ENCODE measurements at places on chromosomes 1 and 21. TPM values are rescaled to one million over a fixed set of nuclear protein-coding genes. Genes with fewer than 3 reads are reported as not detected.

FAM89A gene
- total RNA-seq, result 17.4 TPM

GRCh38 chr1:29893806-29894205, 657.5 kb downstream of the PTPRU start:
- no peak for DNase-seq

KIF21B gene
- 2.9 TPM for total RNA-seq

DCST1 gene
- not detected for total RNA-seq

DNA sequence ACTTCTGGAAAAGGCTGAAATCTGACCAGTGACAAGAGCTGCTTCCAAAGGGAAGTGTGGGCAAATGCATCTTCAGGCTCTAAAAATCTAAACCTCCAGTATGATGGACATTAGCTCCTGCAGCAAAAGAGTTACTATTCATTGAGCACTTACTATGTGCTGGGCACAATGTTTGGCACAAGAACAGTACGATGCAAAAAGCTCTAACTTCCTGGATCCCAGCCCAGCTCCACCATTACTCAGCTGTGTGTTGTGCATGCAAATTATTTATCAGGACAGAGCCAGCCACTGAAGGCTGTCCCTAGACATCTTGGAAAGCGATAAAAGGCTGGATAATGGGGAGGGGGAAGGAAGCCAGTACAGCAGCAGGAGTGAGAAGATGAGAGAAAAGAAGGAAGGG, 143.5 kb downstream of the ELAVL4 start:
- no peak for DNase-seq

GRCh38 chr1:61156576-61157467, 74.5 kb downstream of the NFIA start:
- DNase-seq, result no peak

SLC9C2 gene
- not detected for total RNA-seq

DNA sequence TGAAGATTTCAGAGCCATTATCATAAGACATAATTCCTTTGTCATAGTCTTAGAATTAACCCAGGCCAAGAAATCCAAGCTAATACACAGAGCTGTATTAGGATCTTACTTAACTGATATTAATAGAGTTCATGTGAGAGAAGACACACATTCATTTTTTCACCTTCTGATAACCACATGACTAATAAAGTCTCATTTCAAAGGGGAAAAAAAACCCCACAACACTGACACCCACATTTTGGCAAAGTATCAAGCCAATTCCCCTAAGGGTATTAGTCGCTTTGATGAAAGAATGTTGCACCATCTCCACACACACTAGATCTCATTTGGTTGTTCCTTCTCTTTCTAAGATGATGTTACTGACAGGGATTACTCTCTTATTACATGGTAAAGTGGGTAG, 344.4 kb upstream of the ESRRG start:
- no peak for DNase-seq

CD5L gene
- not detected for total RNA-seq

C1orf105 gene
- total RNA-seq, result not detected

DIRAS3 gene
- 5.4 TPM for total RNA-seq

GRCh38 chr1:22722901-22723550, 12.4 kb downstream of the EPHB2 start:
- DNase-seq, result no peak

DNA sequence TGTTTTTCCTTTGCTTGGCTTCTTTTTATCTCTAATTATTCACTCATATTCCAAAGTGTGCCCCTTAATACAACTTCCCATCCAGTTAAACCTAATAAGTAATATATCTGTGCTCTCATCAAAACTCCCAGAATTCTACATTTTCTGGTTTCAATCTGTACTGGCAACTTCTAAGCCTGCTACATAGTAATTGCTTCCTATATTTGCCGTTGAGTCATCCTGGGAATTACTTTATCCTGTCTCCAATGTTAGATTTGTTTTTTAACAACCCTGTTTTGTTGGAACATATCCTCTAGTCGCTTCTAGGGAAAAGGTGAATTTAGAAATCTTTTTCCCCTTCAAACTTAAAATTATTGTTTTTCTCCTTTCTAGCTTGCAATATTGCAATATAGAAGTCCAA, 620.5 kb upstream of the PKN2 start:
- no peak for DNase-seq

EXO1 gene
- 11.7 TPM for total RNA-seq

DNA sequence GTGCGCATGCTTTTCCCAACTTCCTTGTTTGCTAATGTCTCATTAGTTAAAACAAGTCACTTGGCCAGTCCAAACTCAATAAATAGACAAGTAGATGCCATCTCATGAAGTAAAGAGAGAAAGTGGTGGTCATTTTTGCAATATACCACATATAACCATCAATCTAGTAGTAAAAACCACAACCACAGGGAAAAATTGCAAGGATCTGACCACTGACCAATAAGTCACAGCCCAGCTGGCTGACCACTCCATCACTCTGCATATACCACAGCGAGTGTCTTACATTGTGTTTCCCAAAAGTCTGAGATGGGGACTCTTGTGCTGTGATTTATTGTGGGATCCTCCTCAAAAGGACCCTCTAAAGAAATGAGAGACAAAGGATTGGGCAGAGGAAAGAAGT, 76.0 kb downstream of the FH start:
- DNase-seq, result no peak

DNA sequence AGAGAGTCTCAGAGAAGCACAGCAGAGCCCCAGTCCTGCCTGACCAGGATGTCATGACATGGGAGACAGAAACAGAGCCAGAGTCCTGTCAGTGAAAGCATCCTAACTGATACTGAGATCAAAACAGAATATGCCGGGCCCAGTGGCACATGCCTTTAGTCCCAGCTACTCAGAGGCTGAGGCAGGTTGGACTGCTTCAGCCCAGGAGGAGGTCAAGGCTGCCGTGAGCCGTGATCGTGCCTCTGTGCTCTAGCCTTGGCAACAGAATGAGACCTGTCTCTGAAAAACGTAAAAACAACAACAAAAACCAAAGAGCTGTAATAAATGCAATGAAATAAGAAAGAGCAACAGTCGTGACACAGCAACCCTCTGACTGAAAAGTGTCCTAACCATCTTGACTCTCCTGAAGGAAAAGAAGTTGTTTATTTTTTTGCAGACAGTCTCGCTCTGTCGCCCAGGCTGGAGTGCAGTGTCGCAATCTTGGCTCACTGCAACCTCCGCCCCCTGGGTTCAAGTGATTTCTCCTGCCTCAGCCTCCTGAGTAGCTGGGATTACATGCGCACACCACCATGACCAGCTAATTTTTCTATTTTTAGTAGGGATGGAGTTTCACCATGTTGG, 189.2 kb downstream of the SLC45A1 start:
- no peak for DNase-seq

RNU1-3 gene
- under 0.01 TPM for total RNA-seq

DNA sequence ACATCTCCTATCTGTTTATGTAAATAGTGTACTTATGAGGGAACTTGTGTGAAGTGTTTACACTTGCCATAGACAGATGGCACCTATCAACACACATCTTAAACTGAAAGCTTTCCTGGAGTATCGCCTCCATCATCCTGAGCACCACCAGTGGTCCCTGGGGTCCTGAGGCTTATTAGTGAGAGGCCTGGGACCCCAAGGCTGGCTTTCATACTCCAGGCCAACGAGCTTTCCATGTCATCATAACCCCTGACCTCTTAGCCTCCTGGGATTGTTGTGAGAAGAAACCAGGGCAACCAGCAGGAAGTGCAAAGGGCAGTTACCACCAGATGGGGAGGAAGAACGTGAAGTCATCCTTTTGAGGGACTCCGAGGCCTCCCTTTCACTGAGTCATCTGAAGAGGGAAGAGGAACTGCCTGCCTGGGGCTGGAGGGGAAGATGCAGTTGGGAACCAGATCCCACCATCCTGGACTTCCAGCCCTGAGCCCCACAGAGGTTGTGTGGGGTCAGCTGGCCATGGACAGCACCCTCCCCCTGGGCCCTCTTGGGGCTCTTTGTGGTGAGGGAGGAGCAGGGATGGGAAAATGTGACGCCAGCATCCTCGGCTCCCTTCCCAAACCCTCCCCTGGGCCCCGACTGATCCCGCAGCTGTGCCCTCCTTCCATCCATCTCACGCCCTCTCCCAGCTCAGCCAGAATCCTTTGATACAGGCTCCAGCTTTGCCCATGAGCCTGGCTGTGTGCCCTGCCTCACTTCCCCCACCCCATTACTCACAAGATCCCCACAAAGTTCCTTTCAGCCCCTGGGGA, 5.8 kb downstream of the INKA2 start:
- DNase-seq, result peak; percentile 87

ANKRD34A gene
- 0.20 TPM for total RNA-seq

FNDC5 gene
- total RNA-seq, result 0.40 TPM

GRCh38 chr21:44704636-44705001, 6.8 kb downstream of the TSPEAR start:
- no peak for DNase-seq

OR11L1 gene
- not detected for total RNA-seq

- DNase-seq, result no peak
Observed at GRCh38 chr1:88701275-88701674, 17.2 kb downstream of the PKN2 start.

MARK1 gene
- 0.99 TPM for total RNA-seq

DNA sequence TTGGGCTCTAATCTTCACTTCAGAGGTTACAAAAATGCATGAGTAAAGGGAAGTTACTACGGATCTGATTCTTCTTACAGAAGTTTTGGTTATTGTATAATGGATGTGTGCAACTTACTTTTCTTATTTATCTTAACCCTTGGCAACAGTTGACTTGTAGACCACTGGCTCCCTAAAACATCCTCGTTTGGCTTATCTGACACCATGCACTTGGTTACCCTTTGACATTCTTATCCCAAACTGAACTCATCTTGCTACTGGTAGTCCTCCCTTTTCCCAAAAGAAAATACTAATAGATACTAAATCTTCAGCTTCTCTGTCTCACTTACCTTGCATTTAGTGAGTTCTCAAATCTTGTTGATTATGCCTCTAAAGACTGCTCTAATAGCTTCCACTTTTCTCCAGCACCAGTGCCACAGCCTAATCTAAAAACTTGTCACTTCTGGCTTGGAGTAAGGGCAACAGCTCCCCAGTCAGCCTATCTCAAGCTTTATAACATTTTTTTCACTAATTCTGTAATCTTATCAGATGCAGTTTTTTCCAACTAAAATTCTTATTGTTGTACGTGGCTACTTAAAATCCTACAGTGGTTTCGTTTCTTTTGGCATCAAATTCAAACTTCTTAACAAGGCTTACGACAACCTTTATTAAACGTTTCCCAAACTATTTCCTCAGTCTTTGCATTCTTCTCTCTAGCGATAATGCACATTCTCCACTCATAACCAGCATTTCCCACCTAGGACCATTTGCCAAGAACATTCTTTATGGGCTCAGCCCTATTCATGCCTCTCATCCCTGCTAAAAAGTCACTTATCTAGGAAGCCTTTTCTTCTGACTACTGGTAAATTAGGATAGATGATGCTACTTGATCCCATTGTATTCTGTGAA, 204.2 kb downstream of the KCNT2 start:
- peak; percentile 26 for DNase-seq

DNA sequence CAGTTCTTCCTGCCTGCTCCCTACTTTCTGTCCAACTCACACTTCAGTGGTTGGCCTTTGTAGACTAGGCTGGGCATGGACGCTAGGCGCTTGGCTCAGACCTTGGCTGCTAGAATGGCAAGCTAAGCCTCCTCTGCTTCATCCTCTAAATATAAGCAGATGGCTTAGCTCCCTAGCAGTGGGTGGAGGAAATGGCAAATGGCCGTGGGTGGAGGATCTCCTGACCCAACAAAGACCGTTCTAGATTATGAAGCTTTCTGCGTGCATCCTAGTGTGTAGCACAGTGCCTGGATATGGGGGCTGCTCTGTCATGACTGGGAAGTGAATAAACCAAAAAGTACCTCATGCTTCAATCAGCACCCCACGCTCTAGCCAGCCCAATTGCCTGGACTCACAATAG, 10.4 kb upstream of the ETV3L start:
- no peak for DNase-seq

GRCh38 chr1:238060061-238060460, 169.3 kb upstream of the ZP4 start:
- no peak for DNase-seq

GRCh38 chr1:234631721-234632125, 21.7 kb upstream of the IRF2BP2 start:
- peak; percentile 98 for DNase-seq

DNA sequence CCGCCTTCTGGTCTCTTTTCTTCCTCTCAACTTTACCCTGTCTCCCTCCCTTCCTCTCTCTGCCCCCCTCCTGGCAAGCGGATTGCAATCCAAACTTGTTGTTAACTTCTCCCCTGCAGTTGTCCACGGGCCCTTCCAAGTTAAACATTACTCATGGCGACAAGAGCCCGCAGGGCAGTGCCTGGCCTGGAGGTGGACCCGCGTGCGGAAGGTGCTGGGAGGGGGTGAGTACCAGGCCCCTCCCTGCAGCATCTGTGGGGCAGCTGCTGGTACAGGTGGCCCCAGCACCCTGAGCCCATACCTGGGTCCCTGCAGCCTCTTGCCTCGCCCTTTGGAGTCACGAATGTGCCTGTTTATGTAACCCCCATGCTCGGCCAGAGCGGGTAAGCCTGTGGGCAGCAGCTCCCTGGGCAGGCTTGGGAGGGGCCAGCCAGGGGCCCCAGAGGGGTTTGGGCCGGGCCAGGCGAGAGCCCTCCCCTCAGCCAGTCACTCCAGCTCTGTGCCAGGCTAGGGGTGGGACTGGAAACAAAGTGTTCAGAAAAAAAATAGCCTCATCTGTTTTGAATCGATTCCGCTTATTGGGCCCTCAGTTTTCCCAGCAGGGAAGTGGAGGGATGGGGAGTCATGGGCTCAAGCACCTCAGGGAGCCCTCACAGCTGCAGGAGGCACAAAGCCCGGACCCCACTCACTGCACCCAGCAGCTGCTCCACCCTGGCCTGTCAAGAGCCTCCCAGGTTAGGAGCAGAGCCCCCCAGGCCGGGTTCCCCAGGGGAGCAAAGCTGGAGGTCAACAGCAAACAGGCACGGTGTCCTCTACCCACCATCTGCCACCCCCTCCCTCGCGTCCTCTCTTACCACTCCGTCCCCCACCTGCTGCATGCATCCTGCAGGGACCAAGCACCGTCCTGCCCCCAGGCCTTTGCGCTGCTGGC, 14.0 kb upstream of the FAAP20 start:
- DNase-seq, result no peak

DPT gene
- total RNA-seq, result not detected

GRCh38 chr1:30507401-30508174, 215.8 kb downstream of the MATN1 start:
- DNase-seq, result no peak

RUNX1 gene
- total RNA-seq, result 5.4 TPM

DNA sequence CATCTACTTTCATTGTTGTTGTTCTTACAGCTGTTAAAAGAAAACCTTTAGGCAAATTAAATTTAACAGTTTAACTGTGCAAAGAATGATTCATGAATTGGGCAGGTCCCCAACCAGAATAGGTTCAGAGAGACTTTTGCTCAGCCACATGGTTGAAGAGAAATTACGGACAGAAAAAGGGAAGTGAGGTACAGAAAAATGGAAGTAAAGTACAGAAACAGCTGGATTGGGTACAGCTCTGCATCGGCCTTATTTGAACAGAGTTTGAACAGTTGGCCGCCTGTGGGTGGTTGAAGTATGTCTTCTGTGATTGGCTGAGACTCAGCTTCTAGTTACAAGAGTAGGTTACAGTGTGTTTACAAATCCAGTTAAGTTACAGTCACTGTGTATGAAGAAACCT, 210.1 kb downstream of the FGGY start:
- no peak for DNase-seq

GRCh38 chr1:245432228-245432875, 277.6 kb downstream of the KIF26B start:
- DNase-seq, result no peak

NSL1 gene
- total RNA-seq, result 28.0 TPM
